ENCODE measurements at places on chromosomes 4 and X. TPM values are rescaled to one million over a fixed set of nuclear protein-coding genes. Genes with fewer than 3 reads are reported as not detected.

Gene THAP6
- total RNA-seq, result 28.8 TPM

GRCh38 chrX:32183066-32183465, 1028.3 kb downstream of the DMD start:
- DNase-seq, result no peak

- DNase-seq, result no peak
Observed at GRCh38 chr4:26911254-26911653, 50.6 kb downstream of the STIM2 start.

DNA sequence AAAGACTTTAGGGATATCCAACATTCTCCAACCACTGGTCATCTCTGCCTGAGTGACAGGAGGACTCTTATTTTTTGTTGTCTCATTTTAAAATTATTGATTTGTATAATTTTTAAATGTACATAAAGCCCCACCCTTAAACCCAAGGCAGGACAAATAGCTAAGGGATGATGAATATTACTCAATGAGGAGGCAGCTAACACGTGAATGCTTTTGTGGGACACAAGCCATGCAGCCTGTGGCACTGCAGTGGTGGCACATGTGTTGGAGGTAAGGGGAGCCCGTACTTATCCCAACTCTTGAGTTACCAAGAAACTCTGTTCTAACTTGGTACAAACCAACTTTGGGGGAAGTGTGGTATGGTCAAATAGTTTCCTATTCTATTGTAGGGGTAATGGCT, 19.5 kb downstream of the MID1IP1 start:
- DNase-seq, result no peak

DNA sequence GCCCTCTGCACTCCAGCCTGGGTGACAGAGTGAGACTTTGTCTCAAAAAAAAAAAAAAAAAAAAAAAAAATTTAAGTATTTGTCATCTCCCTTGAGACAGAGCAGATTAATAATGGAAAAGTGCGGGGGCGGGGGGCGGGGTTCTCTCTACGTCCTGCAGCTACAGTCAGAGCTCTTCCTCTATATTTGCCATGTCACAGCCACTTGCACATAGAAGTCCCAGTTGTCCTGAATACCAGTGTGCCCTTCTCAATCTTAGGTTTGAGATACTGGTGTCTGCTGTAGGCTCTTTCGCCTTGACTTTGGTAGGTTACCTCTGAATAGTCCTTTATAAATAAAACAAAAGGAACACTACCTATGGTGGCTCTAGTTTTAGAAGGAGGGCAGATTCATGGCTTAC, 237.8 kb upstream of the PGRMC2 start:
- DNase-seq, result no peak

DNA sequence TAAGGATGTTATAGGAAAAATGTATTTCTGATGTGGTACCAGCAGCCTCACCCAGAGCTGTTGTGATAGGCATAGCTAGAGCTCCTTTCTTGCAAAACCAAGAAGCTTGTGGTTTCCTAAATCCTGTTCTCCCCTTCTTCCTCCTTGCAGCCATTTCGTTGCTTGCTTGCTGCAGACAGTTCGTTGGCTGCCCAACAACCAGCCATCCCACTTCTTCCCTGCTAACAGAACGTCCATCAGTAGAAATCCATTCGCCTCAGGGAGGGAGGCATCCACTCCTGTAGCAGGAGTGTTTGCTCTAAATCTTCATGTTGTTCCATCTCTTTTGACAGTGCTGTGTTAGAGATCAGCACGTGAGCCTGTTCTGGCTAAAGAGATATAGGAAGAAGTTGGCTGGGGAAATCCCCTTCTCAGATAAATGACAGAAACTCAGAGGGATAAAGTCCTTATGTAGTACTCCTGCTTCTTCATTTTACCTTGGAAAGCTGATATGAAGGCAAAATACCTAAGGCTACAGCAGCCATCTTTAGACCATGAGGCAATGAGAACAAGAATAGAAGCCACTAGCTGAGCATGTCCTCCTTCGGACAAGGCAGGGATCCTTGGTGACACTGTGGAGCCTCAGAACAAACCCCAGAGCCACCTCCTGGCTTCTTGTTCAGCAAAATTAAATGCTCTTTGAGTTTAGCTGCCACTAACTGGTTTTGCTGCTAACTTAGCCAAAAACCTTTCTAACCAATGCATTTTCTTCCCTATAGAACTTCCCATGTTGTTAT, 68.4 kb upstream of the RELL1 start:
- no peak for DNase-seq

Measured in upper lobe of left lung (tissue), 6 donors.